ENCODE measurements at places on chromosomes 6 and 20. TPM values are rescaled to one million over a fixed set of nuclear protein-coding genes. Genes with fewer than 3 reads are reported as not detected.

DNA sequence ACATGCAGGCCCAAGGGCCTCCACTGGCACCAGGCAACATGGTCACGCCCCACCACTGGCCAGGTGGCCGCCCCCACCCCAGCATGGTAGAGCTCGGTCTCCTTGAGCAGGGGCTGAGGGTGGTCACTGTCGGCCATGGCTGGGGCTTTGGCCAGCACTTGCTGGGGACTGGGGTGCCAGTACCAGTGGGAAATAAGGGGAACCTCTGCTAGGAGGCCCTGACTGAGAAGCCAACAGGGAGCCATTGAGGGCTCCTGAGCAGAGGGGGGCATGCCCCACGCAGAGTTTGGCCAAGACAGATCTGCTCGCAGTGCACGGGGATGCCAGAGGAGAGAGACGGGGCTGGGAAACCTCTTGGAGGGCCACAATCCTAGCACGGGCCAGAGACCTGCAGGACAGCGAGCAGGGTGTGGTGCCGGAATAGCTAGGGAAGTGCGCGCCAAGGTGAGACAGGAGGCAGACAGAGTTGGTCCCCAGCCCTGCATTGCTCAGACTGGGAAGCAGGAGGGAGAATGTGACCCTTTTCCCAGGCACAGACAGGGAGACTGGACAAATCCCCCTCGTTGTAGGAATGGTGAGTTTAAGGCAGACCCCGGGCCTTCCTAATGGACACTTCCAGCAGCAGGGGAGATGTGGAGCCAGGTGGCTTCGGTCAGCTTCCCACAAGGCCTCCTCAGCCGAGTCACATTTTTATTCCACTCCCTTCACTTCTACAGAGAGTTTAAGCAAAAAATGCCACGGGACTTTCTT is 179.0 kb upstream of the CST7 start:
- no peak for DNase-seq

Gene SULF2
- total RNA-seq: 22.6 TPM

- DNase-seq: no peak
Measured at GRCh38 chr6:86791476-86791875, 145.9 kb upstream of the HTR1E start.

DNA sequence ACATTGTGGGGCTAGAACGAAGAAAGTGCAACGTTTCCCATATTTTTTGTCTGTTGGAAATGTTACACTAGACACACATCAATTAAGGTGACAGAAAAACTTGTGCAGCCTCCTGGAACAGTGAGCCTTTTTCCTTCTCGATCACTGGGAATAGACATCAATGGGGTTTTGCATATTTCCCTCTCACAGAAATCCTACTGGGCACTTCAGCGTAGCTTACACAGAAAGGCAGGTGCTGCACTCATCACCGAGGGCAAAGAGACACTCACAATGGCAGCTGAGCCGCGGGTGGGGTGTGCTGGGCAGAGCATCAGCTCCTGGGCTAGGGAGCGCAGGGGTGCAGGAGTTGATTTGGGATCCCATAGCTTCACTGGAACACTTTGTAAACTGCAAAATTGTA is 64.5 kb downstream of the THBS2 start:
- DNase-seq: no peak

- DNase-seq: no peak
Measured at GRCh38 chr20:9353916-9354276, 160.5 kb upstream of the LAMP5 start.

Gene XKR7
- 20.0 TPM for total RNA-seq

- no peak for DNase-seq
Measured at GRCh38 chr6:26198722-26199056, 111.5 kb downstream of the HFE start.

GRCh38 chr6:12339808-12340487 is 49.8 kb downstream of the EDN1 start:
- DNase-seq: no peak

- no peak for DNase-seq
Measured at GRCh38 chr6:147037881-147038280, 166.3 kb upstream of the STXBP5 start.

Gene SUPT3H
- total RNA-seq: 29.9 TPM

DNA sequence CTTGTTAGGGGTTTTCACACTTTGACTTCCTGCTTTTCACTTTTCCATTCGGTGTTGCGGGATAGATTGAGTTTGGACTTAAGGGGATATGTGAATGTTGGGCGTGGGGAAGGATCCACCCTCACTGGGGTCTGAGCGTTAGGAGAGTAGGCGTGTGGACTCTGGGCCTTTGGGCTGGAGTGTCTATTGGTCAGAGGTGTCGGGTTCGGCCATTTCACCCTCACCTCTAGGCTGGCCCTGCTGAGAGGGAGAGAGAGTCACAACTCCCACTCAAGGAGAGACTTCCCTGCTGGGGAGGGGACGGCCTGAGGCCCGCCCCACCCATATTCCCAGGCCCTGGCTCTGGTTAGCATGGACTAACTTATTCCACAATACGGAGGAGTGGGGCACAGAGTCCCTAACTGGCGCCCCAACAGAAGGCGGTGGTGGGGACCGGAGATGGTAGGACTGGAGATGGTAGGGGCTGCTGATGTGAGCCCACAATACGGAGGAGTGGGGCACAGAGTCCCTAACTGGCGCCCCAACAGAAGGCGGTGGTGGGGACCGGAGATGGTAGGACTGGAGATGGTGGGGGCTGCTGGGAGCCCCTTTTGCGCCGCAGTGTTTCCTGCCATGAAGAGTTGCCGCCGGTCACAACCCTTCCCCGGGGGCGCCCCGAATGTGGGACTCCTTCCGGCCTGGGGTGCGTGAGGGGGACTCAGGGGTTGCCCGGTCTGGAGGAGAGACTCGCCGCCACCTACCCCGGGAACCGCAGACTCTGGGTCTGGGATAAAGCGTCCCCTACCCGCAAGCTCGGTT is 1.4 kb upstream of the PTPRA start:
- no peak for DNase-seq

Gene MRAP2
- total RNA-seq: 15.8 TPM

DNA sequence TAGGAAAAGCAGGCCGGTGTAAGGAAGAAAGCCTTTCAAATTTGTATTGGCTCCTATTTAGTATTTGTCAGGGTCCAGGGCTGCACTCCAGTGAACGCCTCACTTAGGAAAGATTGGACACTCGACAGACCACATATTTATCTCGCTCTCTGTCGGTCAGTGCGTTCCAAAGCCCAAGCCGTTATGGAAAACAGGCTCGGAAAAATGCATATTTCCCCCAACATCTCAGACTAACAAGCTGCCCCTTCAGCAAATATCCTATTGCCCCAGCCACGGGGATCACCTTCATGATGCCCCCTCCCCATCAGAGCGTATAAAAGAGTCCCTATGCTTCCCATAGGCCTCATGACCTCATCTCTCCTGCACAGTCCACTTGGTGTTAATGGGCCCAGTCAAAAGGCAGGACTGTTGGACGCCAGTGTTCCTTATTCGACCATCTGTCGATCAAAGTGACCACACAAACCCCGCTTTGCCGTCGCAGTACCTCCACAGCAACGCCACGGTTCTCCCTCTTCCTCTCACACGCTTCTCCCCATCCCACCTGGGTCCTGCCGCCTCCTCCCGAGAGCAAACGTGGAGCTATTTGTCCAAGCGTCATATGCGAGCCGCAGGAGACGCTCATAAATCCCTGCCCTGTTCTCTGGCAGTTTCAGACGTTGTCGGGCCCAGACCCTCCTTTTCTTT is 63.3 kb downstream of the NPEPL1 start:
- no peak for DNase-seq

DNA sequence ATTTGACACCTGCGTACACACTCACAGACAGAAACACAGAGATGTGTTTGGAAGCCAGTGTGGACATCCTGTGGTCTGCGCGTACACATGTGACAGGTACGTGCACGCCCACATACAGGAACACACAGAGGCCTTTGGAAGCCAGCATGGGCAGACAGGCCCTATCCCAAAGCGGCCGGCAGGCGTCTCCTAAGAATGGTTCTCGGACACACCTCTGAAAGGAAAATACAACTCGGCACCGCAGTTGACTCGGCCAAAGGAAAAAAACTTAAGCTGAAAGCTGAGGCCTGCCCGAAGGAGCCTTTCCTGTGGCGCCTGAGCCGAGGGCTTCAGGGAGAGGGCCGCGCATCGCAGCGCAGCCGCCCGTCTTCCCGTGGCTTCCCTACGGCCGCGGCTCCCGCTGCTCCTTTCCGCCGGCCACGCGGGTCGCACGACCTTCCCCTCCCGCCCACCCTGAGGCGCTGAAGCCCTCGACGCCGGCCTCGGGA is 1.4 kb upstream of the CEP43 start:
- peak; percentile 17 for DNase-seq

Gene ABHD16B
- not detected for total RNA-seq

DNA sequence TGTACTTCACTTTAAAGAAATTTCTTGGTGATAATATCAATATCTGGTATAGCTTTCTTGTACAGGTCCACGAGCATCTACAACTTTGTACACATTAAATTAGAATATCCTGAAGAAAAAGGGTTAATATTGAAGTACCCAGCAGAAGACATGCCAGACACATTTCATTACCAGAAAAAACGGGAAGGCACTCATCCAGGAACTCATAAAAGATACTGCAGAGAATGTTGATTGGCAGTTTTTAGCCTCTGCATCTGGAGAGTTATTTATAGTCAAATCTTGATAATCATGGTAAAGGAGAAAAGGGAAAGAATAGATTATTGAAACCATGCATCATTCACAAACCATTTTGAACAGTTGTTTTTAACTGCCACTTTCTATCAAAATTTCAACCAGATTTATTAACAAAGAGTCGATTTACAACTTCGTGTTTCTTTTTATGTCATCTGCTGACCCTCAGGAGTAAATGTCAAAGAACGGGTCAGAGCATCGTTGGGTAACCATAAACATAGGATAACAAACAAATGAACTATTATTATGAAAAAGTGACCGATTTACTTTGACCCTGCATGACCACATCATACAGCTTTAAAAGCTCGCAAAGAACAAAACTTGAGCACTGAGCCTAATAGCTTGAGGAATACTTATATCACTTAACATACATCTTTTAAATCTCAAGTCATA is 229.2 kb upstream of the SGK1 start:
- DNase-seq: no peak

GRCh38 chr20:362271-363254 is 15.7 kb downstream of the NRSN2 start:
- DNase-seq: peak; percentile 83

DNA sequence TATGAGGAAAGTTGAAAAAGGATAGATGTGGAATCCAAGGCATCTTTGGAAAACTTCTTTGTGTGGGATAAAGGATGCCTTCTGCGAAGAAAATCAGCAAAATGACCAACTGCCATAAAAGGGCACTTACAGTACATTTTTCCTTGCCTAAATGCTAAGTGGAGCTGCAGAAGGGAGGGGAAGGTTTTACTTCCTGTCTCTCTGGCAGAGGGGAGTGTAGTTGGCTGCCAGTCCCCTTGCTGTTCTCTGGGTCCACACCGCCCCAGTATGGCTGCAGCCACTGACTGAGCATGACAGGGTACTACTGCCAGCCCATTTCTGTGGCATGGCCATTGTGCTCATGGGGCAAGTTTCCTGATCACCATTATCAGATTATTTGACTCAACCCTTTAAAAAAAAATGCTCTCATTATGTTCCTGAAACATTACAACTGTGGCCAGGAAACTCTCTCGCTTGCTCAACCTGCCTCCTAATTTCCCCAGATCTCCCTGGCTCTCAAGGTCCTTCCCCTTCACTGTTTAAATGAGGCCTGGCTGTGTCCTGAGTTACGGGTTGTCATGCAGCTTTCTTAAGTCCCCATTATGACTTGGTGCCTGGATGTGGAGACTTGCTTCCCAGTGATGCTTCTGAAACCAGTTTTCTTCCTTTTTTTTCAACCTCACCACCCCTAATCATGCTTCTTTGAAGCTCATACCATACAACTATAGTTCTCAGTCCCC is 34.5 kb upstream of the FAM184A start:
- no peak for DNase-seq

DNA sequence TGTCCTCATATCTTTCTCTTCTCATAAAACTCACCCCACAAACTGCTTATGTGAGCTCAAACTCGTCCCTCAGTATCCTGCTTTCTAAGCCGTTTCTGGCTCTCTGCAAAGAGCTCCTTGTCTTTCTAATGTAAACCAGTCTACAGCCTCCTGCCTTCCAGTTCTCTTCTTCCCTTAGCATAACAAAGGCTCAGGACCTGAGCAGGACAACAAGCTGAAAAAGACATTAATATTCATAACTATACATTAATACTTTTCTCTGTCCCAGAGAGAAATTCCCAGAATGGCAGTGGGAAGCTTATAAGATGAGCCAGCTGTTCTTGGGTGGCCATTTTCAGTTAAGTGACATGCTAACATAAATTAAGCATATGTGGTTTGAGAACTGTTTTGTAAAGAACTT is 207.0 kb upstream of the TCF21 start:
- DNase-seq: no peak

All from cerebellum (tissue), 4 donors.